LHCN-M2 (cell line): ENCODE measurements at places on chromosomes 16 and 17. TPM values are rescaled to one million over a fixed set of nuclear protein-coding genes. Genes with fewer than 3 reads are reported as not detected.

DNA sequence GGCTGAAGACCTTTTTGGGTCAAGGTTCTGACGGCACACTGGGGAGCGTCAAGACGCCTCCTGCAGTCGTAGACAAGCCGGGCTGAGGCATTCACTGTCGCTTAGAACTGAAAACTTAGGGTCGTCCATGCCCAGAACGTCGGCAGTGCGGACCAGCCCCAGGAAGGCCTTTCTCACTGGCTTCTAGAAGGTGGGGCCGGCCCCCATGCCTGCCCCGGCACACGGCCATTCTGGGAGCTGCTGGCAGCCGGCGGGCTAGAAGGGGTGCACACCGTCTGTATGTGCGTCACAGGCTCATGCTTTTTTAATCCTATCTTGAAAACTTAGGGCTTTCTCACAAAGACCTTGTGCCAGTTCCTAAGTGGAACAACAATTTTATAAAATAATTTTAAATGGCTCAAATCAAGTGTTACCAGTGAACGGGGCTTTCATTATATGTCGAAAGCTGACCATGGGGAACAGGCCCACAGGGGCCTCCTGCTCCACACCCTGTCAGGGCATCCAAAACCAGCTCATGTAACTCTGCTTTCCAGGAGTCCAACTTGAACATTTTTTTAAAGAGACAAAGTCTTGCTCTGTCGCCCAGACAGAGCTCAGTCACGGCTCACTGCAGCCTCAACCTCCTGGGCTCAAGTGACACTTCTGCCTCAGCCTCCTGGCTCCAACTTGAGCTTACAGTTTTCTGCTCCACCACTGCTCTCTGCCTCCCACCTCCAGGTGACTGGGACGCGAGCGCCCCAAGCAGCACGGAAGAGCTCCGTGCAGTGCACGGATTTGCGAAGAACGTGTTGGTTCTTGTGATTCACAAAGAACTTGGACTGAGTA is 111.2 kb downstream of the ANKRD11 start:
- DNase-seq = no peak

DNA sequence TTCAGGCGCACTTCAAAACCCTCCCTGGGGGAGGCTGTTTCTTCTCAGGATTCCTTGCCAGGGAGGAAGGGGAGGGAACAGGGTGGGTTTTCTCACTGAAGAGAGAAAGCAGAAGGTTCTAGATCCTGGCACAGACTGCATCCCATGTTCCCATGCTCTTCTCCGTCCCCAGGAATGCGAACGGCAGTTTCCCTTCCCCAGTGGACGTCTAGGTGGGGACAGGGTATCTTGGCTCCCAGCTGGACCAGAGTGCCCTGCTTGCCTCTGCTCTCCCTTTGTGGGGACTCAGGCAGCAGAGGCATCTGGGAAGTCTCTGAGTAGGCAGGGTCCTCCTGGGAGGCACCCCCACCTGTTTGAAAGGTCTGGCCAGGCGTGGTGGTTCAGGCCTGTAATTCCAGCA is 3.0 kb upstream of the TCF25 start:
- no peak for DNase-seq

DNA sequence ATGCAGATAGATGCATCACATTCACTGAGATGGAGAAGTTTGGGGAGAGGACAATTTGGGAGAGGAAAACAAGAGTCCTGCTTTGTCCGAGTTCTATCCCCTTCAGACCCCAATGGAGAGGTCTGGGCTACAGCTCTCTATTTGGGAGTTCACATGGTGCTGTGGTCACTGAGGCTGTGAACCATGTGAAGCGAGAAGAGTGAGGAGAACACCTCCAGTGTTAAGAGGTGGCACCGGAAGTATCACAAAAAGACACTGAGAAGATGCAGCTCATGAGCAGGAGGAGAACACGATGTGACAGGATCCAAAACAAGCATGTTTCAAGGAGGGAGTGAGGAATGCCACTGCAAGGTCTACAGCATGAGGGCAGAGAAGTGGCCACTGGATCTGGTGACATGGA is 39.7 kb downstream of the PIK3R5 start:
- DNase-seq = no peak

DNA sequence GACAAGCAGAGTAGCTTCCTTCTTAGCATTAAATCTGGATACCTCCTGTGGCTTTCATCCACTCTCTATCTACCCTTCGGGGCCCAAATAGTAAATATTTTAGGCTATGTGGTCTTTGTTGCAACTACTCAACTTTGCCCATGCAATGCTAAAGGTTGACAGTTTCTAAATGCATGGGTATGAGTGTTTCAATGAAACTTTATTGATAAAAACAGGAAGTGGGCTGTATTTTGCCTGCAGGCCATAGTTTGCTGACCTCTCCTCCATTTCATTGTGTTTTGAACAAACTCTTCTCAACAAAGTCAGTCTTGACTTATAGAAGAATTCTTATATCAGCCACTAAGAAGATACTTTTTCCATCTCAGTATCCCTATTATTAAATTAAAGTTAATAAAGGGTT is 34.1 kb downstream of the ACSM2A start:
- DNase-seq = no peak

DNA sequence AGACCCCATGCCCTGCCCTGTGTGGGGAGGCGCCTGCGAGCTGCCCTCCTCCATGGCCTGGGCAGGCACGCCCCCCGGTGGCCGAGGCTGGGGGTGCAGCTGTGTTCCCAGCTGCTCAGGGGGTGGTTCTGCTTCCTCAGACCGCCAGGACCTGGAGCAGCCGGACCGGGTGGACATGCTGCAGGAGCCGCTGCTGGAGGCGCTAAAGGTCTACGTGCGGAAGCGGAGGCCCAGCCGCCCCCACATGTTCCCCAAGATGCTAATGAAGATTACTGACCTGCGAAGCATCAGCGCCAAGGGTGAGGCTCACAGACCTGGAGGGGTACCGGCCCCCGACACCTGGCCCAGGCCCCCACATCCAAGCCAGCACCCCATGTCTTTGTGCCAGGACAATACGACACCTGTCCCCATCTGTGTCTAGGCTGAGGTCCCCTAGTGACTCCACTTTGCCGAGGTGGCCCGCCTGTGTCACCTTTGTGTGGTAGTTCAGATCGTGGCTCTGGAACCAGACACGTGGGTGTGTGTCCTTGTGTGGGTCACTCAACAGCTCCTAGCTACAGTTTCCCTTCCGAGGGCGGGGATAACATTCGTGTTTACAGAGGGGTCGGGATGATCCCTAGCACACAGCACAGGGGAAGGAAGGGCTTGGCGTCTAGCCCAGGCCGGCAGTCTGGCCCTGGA is 9.3 kb downstream of the GJD3 start:
- DNase-seq = peak; percentile 40

The HBZ gene
- not detected in 2 replicates for total RNA-seq

DNA sequence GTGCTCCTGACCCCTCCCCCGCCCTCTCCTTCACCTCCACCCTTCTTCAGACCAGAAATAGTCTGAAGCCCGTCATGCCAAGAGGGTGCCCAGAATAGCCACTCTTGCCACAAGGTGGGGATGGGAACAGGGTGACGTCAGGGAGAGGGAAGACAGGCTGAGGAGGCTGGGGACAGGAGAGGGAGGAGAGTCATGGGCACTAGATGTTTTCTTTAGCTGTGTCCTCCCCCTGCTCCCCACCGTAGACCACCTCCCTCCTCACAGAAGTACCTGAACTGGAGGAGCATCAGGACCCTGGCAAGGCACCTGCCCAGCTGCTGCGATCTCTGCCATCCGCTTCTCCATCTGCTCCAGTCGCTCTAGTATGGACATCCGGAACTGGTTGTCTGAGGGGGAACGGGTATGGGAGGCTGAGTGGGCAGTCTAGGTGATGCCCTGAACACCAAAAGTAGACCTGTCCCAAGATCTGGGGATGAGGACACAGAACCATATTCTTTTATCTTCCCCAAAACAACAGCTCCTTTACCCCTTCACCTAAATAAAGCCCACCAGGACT is 6.6 kb upstream of the SPAG7 start:
- DNase-seq = no peak

- peak; percentile 12 for DNase-seq
Measured at GRCh38 chr17:80187515-80187941, 17.7 kb downstream of the CARD14 start.

The TLCD2 gene
- 0.77 and 1.1 TPM in 2 replicates for total RNA-seq
